Brain pericyte (primary cell): ENCODE measurements at places on chromosomes 5 and 9.

DNA sequence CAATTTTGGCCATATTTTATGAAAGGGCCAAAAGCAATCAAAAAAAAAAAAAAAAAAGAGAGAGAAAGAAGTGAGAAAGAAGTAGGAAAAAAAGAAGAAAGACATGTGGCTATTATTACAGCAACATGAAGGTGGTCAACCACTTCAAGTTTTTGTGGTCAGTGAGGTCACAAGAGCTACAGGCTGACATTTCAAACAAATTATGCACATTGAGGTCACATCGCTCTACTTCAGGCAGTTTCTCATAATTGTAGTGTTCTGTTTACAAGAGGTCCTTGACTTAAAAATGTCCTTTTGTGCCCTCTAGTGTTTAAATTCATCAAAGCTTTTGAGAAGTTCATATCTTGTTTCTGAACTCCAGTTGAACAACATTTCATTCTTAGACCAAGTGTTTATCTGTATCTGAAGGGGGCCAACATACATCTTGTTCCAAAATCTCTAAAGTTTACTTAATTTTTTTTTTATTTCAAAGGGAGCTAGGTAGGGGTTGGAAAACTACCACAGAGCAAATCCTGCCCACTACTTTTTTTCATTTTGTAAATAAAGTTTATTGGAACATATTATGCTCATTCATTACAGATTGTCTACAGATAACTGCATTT is 513.1 kb downstream of the PDE4D start:
- DNase-seq: peak; percentile 34

DNA sequence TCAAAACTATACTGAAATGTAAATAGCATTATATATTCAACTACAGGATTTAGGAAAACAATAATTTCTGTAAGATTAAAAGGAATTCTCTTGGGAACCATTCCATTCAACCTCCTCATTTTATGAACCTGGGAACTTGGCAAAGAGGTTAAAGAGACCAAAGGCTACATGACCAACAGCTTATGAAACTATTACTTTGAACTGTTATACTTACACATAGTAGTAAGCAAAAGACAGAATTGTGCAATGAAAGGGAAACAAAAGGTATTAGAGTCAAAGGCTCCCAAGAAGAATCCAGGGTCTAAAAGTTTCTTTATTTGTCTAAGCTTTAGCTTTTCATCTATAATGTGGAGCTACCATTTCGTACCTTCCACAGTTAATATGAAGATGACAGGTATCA is 7.2 kb downstream of the C9orf72 start:
- no peak for DNase-seq

- DNase-seq: no peak
Measured at GRCh38 chr5:93623153-93623552, 40.1 kb downstream of the NR2F1 start.

DNA sequence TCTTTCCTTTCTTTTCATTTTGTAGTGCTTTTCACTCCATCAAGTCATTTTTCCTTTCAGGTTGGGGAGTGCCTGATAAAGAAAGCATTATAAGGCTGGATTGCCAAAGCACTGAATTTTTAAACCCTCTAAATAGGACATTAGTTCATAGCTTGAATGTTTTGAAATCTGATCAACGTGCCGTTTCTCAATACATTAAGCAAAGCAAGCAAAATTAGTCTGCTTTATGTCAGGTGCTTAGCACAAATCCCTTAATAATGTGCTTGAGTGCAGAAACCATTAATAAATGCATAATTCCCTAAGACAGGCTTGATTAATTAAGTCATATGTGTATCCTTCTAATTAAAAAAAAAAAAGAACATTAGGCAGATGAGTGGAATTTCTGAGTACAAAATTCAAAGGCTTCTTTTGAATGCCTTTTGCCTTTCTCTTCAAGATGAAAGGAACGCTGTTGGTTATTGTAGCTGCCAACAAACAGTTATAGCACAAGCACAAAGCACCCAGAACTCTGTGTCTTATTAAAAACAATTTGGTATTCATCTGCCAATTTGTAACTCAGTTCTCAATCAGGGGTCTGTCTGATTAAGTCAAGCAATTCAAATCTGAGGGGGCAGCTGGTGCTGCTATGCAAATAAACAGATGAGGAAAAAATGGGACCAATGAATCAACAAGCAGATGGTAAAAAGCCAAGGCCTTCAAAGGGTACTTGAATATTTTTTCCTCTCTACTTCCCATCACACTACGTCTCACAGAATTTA is 233.7 kb downstream of the TLE1 start:
- no peak for DNase-seq

GRCh38 chr5:140189977-140190871 is 15.2 kb downstream of the CYSTM1 start:
- DNase-seq: no peak

DNA sequence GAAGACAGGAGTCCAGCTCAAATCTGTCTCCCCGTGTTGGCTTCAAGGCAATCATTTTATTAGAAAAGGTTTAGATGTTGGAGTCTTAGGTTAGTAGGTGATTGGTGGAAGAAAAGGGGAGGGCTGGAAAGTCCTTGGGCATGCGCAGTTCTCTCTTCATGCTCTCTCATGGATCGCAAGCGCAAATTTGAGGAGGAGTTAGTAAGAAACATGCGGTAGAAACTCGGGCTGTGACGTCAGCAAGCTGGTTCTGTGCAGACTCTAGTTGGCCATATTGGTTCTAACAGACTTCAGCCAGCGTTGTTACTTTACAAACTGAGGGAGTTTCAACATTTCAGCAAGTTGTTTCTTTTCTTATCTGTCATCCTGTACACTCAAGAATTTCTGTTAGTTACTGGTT is 392.2 kb downstream of the CDK5RAP2 start:
- DNase-seq: no peak

GRCh38 chr5:147822686-147823491 is 8.6 kb downstream of the SPINK1 start:
- no peak for DNase-seq

DNA sequence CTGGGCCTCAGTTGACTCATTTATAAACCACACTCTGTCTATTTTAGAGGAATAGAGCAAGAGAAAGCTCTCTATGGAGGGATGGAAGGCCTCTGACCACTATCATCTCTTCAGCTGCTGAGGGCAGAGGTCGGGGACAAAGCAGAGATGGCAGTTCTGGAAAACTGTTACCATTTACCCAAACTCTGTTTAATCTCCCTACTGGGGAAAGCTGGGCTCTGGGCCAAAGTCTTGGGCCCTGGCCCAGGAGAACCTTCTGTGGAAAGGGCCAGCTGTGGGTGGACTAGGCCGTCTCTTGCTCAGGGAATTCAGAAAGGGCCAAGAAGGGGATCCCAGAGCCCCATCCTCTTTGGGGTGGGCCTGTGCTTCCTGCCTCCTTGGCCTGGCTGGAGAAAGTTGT is 100.0 kb downstream of the PSD2 start:
- DNase-seq: no peak

DNA sequence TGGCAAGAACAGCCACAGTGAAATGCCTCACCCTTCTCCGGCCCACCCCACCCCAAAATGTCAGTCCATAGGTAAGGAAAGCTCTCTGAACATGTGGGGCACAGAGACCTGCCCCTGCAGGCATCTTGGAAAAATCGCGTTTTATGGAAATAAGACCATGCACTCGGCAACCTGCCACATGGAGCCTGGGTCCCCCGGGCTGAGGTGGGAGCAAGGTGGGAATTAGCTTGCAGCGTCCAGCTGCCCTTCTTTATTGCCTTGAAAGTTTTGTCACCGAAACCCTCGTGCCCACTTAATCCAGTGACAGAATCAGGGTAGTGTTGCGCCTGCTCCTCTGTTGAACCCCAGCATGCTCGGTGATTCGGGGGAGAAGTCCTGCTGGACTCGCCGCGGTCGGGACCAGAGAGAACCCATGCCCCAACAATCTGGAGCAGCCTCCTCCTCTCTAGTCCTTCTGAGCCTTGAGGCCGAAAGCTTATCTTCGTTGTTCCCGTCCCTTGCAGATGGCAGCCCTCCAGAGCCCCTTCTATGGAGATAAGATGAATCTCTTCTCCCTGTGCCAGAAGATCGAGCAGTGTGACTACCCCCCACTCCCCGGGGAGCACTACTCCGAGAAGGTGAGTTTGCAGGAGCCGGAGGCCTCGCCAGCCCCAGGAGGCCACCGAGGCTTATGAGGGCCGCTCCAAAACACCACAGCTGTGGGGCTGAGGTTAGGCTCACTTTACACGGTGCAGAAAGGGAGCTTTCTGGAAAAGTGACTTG is 67.9 kb downstream of the PSMB7 start:
- no peak for DNase-seq

DNA sequence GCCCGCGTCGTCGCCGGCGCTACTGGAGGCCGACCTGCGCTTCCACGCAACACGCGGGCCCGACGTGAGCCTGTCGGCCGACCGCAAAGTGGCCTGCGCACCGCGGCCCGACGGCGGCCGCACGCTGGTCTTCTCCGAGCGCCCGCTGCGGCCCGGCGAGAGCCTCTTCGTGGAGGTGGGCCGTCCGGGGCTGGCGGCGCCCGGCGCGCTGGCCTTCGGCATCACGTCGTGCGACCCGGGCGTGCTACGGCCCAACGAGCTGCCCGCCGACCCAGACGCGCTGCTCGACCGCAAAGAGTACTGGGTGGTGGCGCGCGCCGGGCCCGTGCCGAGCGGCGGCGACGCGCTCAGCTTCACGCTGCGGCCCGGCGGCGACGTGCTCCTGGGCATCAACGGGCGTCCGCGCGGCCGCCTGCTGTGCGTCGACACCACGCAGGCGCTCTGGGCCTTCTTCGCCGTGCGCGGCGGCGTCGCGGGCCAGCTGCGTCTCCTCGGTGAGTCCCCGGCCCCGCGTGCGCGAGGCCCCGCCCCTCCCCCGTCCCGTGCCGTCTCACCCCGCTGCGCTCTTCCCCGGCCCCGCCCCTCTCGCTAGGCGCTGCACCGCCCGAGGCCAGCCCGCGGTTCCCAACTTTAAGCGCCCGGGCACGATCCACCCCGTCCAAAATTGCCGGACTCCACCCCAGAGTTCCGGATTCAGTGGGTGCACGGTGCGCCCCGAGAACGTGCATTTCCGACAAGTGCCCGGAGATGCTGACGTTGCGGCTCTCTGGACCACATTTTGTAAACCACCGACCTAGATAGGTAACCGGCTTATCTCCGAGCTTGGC is 42.8 kb downstream of the NEURL1B start:
- DNase-seq: no peak

DNA sequence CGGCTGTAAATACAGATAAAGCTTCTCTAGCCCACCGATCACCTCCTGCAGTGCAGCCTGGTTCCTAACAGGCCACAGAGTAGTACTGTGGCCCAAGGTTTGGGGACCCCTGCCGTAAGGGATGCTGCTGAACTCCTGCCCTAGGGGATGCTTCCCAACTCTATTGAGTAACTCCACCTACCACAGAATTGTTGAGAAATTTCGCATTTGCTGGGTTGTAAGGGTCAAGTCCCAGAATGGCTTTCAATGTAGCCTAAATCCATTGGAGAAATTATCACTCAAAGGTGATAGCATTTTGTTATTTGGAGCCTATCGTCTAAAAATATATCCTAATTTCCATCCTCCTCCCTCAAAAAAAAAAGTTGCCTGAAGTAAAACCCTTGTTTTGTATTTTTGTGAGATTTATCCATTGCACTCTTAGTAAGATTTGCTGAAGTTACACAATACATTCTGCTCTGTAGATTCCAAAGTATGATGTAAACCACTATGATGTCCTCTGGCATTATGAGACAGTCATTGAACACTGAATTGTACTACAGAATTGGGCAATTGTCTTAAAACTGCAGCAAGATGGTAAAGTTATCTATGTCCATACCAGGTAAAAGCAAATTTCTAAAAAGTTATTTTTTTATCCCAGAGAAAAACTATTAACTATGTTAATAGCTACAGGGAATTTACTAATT is 14.0 kb downstream of the ACTBL2 start:
- no peak for DNase-seq

DNA sequence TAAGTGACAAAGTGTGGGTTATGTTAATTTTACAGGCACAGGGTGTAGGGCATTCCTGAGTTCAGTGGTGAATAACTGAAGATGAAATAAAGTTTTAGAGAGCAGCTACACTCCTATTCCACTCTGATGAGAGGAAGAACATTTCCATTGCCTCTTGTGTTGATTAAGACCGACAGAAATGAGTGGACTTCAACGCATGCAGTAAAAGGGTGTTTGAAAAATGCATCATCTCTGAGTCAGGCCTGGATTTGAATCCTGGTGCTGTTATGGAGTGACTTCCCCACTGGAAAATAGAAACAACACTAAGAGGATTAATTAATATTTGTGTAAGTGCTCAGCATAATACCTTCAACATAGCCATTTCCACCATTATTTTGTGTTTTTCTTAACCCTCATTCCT is 86.3 kb downstream of the PRR16 start:
- no peak for DNase-seq

DNA sequence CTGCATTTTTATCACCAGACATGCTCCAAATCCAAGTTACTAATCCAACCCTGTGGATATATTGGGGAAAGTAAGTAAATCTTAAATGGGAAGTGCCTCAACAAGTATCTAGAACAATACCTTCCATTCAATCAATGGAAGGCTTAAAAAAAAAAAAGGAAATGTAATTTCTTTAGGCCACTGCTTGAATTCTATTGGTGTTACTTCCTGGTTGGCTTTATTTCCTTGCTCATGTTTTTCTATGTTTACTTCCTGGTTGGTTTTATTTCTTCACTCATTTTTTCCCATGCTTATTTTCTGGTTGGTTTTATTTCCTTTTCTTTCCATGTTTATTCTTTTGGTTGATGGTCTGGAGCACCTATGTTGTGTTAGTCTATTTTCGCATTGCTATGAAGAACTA is 363.9 kb downstream of the KDM4C start:
- no peak for DNase-seq

GRCh38 chr9:109812818-109813281 is 32.9 kb downstream of the PALM2AKAP2 start:
- no peak for DNase-seq
